ENCODE measurements at places on chromosomes 7 and 10.

- DNase-seq = no peak
Measured at GRCh38 chr10:95500097-95500496, 61.1 kb downstream of the SORBS1 start.

DNA sequence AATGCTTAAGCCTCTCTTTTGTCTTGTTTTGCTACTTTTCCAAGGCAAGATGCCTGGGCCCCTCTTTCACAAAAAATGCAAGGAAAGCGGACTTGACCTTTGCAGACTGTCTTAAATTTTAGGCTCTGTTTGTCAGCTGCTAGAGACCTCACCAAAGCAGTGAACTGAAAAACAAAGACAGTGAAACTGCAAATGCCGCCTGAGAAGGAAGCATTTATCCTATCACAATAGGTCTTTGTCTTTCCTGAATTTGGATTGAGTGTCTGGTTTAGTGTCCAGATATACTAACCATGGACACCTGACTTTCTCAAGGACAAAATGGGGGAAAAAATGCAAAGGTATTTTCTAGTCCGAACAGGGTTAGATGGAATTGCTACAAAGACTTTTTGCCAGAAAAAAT is 256.9 kb downstream of the INHBA start:
- DNase-seq = no peak

- no peak for DNase-seq
Measured at GRCh38 chr7:66575398-66575797, 53.3 kb upstream of the KCTD7 start.

DNA sequence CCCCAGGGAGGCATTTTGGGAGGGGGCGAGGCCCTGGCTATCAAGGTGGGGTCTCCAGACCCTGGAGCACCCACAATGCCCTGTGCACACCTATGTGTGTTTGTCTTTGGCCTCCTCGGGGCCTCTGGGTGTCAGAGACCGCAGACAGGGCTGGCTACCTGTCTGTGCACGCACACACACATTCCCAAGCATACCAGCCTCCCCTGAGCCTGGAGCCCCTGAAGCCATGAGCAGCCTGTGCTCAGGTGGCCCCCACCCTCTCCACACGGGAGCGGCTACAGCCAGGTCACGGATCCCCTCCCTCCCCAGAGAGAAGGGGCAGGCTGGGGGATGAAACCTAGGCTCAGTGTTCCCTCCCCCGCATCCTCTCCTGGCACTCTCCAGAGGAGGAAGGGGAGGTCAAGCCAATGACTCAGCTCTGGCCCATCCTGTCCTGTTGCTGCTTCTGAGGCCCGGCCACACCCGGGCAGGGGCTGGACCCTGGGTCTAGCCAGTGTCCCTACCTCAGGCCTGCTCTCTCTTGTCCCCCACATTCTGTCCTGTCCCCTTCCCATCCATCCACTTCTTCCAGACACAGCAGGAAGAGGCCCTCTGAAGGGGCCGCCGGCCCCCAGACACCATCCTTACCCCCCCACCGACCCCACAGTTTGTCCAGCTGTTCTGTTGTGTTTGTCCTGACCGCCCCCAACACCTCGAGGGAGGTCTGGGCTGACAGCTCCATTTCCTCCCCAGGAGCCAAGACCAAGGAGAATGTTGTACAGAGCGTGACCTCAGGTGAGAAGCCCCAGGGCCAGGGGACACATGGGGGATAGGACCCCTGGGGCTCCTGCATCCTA is 720 bp downstream of the SNCG start:
- no peak for DNase-seq

- DNase-seq = no peak
Measured at GRCh38 chr10:10130686-10131085, 887.0 kb upstream of the CELF2 start.

DNA sequence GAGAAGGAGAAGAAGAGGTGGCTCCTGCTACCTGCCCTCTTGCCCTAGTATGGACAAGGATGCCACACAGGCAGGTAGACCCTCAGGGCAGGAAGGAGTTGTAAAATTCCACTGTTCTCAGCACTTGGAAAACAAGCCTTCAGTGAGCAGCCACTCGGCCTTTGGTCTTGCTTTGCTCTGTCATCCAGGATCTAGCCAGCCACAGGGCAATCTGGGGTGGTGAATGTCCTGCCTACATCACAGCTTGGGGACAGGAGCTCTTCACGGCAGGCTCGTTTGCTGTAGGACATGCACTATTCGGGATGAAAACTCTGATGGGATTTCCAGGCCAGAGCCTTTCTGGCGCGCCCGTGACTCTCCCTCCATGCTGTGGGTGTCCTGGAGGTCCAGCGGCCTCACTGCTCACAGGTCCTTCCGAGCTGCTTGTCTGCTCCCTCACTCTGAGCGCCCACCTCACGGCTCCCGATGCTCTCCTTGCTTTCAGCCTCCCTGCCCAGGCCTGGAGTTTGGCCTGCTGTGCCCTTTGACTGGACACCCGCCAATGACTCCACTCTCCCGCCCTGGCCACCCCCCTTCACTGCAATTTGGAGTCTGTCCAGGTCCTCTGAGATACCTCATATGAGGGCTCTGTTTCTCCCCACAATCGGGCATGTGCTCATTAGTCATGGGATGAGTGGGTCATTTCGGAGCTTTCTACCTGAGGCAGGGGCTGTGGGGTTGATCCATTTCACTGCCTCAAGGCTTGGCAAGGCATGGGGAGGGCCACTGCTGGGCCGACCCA is 227.2 kb upstream of the GRB10 start:
- DNase-seq = peak; percentile 7

DNA sequence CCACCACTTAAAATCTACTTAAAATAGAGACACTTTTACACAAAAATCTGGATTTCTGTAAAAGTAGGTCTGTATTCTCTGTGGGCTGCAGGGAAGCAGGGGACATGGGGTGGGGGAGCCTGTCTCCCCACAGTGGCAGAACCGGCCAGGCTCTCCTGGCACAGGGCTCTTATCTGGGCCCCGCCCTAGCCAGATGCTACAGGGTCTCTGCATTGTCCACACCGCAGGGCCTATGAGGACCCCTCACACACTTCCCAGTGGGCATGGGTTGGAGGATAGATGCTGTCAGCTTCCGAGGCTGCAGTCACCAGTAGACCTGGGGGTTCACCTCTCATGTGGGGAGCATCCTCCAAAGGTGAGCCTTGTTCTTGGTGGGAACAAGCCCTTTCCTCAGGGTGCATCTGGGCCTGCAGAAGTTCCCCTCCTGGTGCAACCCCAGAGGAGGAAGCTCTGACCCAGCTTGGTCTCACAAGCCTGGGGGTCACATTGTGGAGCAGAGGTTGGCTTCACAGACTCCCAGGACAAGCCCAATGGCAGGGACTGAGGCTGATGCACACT is 15.4 kb upstream of the MYL7 start:
- no peak for DNase-seq

GRCh38 chr10:6221192-6221940 is 18.6 kb downstream of the PFKFB3 start:
- no peak for DNase-seq

DNA sequence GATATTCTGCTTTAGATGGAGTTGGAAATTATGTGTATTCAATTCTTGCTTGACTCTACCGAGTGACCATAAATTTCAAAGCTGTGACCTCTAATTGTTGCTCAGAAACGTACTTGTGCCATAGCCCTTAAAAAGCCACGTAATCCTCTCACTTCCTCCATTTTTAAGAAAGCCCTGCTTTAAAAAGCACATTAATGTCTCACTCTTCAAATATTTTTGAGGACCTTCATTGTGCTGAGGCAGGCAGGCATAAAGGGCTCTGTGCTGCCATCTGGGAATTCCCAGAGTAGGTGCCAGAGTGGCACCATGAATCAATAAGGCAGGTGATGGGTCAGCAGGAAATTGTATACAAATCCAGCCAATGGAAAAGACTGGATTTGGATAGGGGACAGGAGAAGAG is 97.7 kb upstream of the FAM204A start:
- DNase-seq = no peak

DNA sequence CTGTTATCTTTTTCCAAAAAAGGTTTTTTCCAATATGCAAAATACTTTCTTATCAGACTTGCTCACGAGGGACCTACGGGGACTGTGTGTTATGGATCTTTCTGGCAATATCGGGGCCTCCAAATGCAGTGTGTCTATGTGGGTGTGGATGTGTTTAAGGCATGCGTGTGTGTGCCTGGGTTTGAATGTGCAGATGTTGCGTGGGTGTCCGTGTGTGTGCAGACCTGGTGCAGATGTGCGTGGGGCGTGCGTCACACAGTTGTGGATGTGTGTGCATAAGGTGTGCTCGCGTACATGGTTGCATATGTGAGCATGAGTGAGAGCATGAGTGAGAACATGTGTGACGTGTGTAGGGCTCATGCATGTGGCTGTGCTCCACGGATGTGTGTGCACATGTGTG is 19.7 kb downstream of the NKX6-2 start:
- no peak for DNase-seq

DNA sequence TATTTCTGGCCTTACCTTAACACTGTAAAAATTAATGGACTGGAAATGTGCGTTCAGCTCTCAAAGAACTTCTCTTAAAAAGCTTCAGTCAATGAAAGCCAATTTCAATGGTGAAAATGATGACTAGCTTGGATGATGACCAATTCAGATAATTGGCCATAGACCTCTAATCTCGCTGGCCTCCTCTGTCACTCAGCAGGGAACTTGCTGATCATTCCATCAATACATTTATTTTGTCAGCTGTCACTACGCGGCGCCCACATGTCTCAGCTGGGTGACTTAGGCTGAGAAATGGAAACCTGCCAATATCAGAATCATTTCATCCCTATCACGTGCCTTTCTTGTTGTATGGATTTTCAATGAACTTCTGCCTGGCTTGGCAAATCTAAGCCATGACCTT is 673.0 kb upstream of the AUTS2 start:
- no peak for DNase-seq

- no peak for DNase-seq
Measured at GRCh38 chr10:35495521-35496119, 109.5 kb upstream of the GJD4 start.

- no peak for DNase-seq
Measured at GRCh38 chr7:35504365-35504764, 190.6 kb downstream of the HERPUD2 start.

DNA sequence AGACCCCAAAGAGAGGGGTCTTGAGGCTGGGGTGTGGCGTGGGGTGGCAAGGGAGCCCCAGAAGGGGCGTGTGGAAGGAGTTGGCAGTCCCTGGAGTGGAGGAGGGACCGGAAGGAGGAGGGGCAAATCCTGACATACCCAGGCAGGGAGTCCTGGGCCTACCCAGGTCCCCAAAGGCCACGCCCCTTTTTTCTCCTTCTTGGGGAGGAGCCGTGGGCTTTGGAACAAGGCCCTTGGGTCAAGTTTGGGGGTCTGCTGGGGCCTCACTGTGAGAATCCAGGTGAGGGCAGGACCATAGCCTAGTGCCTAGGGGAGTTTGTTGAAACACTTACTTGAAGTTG is 1.2 kb upstream of the SMARCD3 start:
- no peak for DNase-seq

DNA sequence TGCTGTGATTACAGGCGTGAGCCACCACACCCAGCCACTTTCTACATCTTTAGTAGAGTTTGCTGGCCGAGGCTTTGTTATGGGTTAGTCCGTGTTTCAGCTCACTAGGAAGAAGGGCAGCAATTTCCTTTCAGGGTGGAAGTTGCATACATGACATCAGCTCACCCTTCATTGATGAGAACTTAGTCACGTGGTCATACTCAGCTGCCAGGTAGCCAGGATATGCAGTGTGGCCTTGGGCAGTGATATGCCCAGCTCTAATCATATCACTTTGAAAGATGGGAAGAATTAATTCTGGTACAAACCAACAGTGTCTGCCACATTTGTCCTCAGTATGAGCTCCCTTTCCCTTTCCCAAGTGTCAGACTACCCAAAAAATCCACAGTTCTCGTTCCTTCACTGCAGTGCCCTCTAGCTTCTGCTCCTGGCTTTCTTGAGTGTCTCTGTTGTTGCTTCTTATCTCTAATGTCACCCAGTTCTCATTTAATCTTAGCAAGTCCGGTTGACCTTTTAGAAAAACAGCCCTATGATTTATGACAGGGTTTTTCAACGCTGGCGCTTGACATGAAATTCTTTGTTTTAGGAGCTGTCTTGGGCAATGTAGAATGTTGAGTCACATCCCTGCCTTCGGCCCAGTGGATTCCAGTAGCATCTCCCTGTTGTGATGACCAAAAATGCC is 108.7 kb upstream of the ITGB1 start:
- DNase-seq = no peak

DNA sequence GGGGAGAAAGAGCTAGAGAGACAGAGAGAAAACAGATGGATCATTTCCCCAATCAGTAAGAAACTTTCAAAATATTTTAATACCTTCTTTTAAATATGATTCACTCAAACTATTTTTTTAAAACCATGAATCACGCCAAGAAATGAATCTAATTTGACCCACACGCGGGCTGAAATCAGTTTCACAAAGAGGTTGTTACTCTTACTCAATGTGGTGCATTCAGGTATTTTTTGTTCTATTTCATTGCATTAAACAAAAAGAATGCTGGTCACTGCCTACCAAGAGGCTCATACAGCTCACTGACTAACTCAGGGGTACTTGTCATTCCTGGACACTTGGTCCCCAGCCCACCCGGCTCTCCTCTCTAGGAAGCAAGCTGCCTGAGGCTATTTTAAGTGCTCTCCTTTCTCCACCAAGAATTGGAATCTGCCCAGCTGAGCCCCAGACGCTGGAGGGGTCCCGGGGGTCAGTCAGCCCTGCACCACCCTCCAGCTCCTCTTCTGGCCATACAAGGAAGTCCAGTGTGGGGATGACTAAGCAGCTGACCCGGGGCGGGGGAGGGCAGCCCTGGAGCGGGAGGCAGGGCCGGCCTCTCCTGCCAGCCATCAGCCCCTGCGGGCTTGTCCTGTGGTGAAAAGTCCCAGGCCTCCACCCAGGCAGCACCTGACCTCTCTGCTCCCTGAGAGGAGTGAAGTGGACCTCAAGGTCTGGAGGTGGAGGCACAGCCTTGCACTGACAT is 21.7 kb upstream of the PFKP start:
- DNase-seq = no peak

DNA sequence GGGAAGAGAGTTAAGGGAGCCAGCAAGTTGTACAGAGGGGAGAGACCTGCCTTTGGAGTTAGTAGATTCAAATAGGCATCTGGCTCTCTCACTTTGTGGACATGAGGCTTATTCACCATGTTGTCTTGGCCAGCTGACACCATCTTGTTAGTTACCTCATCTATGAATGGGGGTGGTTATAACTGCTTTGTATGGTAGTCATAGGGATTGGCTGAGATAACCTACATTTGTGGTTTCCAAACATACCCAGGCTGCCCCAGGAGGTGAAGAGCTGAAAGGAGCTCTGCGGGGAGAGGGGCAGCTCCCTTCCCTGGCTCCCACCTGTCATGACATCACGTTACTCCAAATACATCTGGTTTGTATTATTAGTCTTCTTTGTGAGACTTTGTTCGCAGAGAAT is 393.3 kb upstream of the AUTS2 start:
- no peak for DNase-seq

DNA sequence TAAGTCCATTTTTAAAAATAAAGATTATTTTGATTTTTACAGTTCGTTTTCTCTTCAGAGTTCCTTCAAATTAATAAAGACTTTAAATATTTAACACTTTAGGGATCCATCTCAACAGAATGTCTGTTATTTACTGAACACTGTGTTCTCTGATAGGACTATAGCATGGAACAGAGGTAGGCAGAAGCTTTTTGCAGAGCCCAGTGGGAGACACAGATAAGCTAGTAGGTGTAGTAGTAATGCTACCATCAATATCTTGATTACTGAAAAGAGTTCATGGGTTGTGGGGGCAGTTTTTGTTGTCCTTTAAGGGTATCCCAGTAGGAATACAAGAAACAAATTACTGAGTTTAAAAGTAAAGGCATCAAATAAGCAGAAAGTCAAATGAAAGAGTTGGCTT is 140.5 kb downstream of the HBP1 start:
- DNase-seq = no peak

All from GM13976 (cell line).